Effector memory CD4-positive, alpha-beta T cell (primary cell): ENCODE measurements at places on chromosomes 4 and X.

GRCh38 chr4:147580396-147580795 is 36.8 kb upstream of the TMEM184C start:
- DNase-seq, result no peak
- H3K27ac ChIP-seq, result no peak overlapping the region
- no peaks in the 10 kb centered on the region for H3K27me3 ChIP-seq

- no peak overlapping the region for H3K4me3 ChIP-seq
- no peaks in the 10 kb centered on the region for H3K4me1 ChIP-seq
- H3K36me3 ChIP-seq, result no peaks in the 10 kb centered on the region
- DNase-seq, result no peak
- no peak overlapping the region for H3K27ac ChIP-seq
- H3K27me3 ChIP-seq, result no peaks in the 10 kb centered on the region
These were observed 1626.0 kb upstream of the TENM3 start for GRCh38 chr4:180617196-180617595.

DNA sequence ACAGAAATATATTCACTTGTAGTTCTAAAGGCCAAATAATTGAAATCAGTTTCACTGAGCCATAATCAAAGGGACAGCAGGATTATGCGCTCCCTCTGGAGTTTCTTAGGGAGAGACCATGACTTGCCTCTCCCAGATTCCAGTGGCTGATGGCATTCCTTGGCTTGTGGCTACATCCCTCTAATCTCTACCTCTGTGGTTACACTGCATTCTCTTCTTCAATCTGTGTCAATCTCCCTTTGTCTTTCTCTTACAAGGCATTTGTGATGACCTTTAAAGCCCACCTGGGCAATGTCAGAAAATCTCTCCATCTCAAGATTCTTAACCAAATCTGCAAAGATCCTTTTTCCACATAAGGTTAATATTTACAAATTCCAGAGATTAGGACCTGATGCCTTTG is 260.2 kb downstream of the UNC5C start:
- no peak overlapping the region for H3K27ac ChIP-seq
- H3K4me3 ChIP-seq, result no peak overlapping the region
- H3K27me3 ChIP-seq, result no peaks in the 10 kb centered on the region
- DNase-seq, result no peak
- no peaks in the 10 kb centered on the region for H3K36me3 ChIP-seq
- no peaks in the 10 kb centered on the region for H3K4me1 ChIP-seq

DNA sequence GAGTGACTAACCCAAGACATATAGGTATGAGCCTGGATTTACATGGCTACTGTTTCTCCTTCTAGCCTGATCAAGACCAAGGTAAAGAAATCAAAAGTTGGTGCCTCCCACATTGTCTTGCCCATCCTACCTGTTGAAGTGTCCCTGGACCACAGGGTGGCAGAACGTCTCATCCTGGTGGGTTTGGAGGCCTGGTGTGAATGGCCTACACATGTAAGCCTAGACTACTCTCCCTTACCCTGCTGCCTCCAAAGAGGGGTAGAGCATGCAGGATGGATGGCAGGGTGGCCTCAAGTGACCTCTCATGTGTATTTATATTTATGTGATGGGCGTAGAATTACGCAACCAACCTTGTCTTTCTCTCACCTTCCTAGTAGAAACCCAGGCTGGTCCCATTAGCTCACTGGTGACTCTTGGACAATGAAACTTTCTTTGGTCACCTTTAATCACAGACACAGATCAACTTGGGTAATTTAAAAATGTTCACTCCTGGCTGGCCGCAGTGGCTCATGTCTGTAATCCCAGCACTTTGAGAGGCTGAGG is 73.3 kb upstream of the SOD3 start:
- no peaks in the 10 kb centered on the region for H3K27me3 ChIP-seq
- DNase-seq, result no peak
- no peak overlapping the region for H3K27ac ChIP-seq
- no peaks in the 10 kb centered on the region for H3K4me1 ChIP-seq

DNA sequence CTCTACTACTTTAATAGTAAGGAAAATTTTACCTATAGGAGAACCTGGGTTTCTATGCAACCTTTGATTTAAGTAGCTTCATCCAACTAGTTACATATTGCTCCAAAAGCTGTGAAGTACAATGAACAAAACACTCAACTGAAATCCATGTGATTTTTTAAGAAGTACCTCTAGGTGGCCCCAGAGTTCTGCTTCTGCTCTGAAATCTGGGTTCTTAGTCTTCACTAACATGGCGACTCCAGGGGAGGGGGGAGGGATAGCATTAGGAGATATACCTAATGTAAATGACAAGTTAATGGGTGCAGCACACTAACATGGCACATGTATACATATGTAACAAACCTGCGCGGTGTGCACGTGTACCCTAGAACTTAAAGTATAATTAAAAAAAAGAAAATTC is 73.4 kb upstream of the MAGEB2 start:
- no peak for DNase-seq
- H3K4me1 ChIP-seq, result no peaks in the 10 kb centered on the region
- H3K36me3 ChIP-seq, result no peaks in the 10 kb centered on the region
- H3K27ac ChIP-seq, result no peak overlapping the region
